ENCODE measurements at places on chromosomes 5 and 9. TPM values are rescaled to one million over a fixed set of nuclear protein-coding genes. Genes with fewer than 3 reads are reported as not detected.

The CDX1 gene
- 0.57 TPM for total RNA-seq

The MYOZ3 gene
- under 0.01 TPM for total RNA-seq

The SLCO4C1 gene
- not detected for total RNA-seq

The ABCA2 gene
- 18.9 TPM for total RNA-seq

The PCDHA4 gene
- under 0.01 TPM for total RNA-seq

The MED27 gene
- 24.7 TPM for total RNA-seq

The PCDH12 gene
- not detected for total RNA-seq

The CHMP5 gene
- total RNA-seq: 61.8 TPM

The RAB3C gene
- not detected for total RNA-seq

The MEIKIN gene
- not detected for total RNA-seq

The ARL10 gene
- total RNA-seq: 11.6 TPM

The TNC gene
- 326 TPM for total RNA-seq

The SMIM33 gene
- not detected for total RNA-seq

The ZBED3 gene
- 0.29 TPM for total RNA-seq

The NR5A1 gene
- total RNA-seq: not detected

The FST gene
- 70.2 TPM for total RNA-seq

The RASGRF2 gene
- total RNA-seq: 53.7 TPM

The PLCXD3 gene
- total RNA-seq: 0.14 TPM

The SPINK5 gene
- total RNA-seq: not detected

The F2RL1 gene
- total RNA-seq: 209 TPM

The PPP1R26 gene
- 13.6 TPM for total RNA-seq

The RNF183 gene
- not detected for total RNA-seq

The DEPDC1B gene
- 0.44 TPM for total RNA-seq

The AP3B1 gene
- total RNA-seq: 74.6 TPM

The PTTG1 gene
- total RNA-seq: 153 TPM

The LARP1 gene
- 163 TPM for total RNA-seq

The GDA gene
- under 0.01 TPM for total RNA-seq

The ATP10B gene
- not detected for total RNA-seq

The LRRC70 gene
- total RNA-seq: 1.4 TPM

The CSNK1A1 gene
- total RNA-seq: 339 TPM

The SARDH gene
- 11.9 TPM for total RNA-seq

The PHF24 gene
- not detected for total RNA-seq

The CATSPER3 gene
- total RNA-seq: not detected

The LPAR1 gene
- 145 TPM for total RNA-seq

The GABRB2 gene
- under 0.01 TPM for total RNA-seq

All from placental pericyte (primary cell).